Hepatocyte (in vitro differentiated cells): ENCODE measurements at places on chromosomes 4 and X.
A peak's percentile ranks its signal among the peaks of the same experiment; 100 is the strongest.

DNA sequence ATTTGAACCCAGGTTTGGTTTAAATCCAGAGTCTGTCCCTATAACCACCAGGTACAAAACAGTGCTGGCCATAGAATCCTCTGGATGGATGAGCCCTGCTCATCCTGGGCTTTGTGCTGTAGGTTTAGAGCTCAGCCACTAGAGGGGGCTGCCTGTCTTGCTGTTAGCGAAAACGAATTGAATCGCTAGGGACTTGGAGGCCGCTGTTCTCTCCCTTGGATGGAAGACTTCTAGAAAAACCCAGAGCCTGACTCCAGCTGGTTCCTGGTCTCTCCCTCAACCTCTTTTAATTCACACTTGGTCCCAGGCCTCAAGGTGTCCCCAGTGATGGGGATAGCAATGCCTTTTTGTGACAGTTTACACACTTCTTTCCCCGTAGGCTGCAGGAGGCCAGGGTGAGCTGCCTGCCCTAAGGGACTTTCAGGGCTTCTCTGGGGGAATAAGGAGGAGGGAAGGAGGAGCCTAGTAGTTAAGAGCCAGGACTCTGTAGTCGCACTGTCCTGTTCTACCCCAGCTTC is 8.7 kb downstream of the RIPPLY1 start:
- DNase-seq, result peak; percentile 79

- no peak for DNase-seq
Observed at GRCh38 chr4:47462799-47463234, 685 bp downstream of the COMMD8 start.

- DNase-seq, result no peak
Observed at GRCh38 chr4:73258436-73258685, 237 bp downstream of the ANKRD17 start.

GRCh38 chrX:21155916-21156315 is 218.3 kb upstream of the CNKSR2 start:
- DNase-seq, result no peak

DNA sequence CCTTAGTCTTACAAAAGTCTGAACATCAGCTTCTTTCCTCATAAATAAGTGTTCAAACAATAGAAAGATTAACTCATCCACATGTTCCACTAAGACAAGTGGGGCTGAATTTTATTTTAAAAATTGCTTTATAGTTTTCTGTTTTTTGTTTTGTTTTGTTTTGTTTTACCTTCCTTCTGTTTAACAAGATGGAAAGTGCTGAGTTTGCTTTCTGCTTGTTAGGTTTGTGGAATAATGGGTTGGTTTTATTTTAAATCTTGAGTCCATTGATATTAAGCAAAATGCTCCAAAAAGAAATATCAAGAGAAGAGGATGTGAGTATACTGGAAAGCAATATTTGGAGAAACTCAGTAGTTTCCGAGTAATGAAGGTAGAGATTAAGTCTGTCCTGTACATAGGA is 458.7 kb downstream of the FAT4 start:
- DNase-seq, result no peak

DNA sequence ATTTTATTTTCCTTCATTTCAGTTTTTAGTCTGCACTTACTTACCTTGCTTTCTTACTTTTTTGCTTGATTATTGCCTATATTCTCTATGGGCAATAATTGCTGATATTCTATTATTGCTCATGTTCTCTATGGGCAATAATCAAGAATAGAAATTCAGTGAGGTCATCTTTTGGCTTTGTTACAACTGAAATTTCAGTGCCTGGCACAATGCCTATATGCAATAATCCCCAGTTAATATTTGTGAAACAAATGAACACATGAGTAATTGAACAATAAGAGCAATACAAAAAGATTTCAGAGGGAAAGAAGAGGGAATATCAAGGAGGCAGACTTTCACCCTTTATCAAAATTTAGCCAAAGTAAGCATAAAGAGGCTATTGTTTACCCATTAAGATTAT is 48.6 kb upstream of the ARSJ start:
- no peak for DNase-seq

GRCh38 chrX:149910178-149910695 is 19.1 kb upstream of the HSFX4 start:
- DNase-seq, result no peak

- DNase-seq, result no peak
Observed at GRCh38 chr4:21976166-21976565, 27.6 kb upstream of the KCNIP4 start.

GRCh38 chr4:22842360-22843018 is 149.8 kb downstream of the GBA3 start:
- no peak for DNase-seq

- no peak for DNase-seq
Observed at GRCh38 chrX:31166832-31167231, 95.0 kb upstream of the FTHL17 start.

DNA sequence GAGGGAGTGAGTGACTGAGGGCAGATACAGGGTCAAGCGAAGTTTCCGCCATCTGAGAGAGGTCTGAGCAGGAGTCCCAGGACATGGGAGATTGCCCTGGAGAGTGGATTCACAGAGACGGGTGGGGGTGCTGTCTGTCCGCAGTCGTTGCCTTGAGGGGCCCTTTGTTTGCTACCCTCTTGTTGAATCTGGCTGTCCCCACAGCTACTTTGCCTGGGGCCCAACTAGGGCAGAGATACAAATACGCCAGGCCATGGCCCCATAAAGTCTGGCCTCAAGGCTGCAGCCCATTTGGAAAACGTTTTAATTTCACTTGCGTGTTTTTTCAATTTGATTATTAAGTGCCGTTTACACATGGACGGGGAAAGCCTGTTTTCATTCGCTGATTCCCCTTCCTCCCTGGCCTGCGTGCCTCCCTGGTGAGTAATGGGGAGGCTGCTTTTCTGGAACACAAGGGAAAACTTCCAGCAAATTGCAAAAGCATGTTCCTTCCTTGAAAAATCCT is 134.4 kb downstream of the SMIM20 start:
- peak; percentile 68 for DNase-seq

DNA sequence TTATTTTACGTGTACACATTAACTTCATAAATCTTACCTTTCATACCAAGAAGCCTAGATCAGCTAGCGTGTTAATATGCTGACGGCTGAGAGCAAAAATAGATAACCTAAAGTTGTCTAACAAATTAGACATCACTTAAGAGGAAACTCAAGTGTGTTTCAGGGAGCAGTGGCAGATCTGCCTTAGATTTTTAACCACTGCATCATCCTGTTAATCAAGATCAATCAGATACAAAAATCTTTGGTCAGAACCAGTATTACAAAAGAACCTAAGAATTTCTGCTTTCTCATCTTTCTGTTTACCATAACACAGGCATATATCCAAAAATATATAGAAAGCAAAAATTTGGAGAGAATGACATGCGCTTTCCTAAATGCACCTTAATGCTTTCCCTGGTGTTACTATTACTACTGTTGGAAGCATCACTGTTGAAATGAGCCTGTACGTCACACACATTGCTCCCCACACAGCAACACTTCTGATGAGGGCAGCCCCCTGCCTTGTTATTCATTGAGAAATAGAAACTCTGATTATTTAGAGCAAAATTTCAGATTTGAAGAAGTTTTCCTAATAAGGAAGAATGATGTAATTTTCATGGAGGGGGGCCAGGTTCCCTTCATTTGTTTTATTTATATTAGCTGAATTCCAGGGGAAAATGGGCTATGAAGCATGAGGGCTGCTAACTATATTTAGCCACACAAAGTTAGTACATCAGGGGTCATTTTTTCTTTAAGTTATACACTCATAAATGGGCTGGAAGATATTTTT is 152.3 kb downstream of the CBR4 start:
- DNase-seq, result no peak

DNA sequence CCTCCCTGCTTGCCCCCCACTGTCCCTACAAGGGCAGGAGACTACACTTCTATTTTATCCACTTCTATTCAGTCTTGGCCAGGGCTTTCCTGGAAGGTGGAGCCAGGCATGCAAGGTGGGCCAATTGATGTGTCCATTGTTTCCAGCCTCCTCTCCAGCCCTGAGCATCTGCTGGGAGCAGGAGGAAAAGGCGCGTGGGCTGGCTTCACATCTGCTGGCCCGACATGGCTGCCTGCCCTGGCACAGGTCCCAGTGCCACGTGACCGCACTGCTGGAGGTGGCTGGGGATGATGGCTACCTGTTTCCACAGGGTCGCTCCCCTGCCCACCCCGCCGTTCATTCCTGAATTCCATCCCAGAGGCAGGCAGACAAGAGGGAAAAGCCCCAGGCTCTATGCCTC is 247.7 kb downstream of the AFAP1 start:
- no peak for DNase-seq
